Testis (tissue), 5 donors: ENCODE measurements at places on chromosomes 11 and 22. TPM values are rescaled to one million over a fixed set of nuclear protein-coding genes. Genes with fewer than 3 reads are reported as not detected.

DNA sequence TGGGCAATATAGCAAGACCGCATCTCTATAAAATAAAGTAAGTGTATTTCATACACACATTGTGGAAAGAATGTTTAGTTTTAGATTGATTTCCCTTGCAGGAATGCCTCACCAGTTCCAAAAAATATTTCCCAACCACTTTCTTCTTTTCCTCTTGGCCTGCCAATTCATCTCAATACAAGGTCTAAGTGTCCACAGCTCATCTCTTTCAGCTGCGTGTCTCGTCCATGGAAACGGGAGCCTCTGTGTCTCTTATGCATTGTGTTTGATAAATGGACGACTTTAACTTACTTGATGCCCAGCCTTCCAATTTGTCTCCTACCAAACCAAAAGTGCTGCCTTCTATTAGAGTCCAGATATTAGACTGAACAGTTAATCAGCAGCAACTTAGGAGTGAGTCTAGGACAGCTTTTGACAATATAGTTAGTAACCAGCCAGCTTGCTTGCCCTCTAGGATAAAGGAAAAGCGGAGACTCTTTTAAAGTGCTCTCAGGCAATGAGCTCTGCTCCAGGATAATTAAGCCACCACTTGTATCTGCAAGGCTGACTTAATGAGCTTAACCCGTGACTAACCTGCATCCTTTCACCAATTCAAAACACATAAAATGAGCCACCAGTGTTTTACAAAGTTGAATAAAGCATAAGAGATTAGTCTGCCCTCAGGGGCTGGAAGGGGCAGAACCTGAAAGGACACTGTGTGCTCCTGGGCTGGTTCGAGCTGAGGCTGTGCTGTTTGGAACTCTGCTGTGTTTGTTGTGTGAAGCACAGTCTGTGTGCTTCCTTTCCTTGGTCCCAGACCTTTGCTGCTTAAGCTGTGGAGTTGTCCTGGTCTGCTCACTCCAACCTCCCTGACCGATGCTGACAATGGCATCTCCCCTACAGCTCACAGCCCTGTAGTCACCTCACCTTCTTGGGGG lies 27.5 kb downstream of the FBXO7 start:
- H3K27me3 ChIP-seq, result no peaks in the 10 kb centered on the region
- no peak overlapping the region for H3K4me3 ChIP-seq
- no peaks in the 10 kb centered on the region for H3K36me3 ChIP-seq
- no peak overlapping the region for H3K27ac ChIP-seq

- H3K4me1 ChIP-seq, result no peaks in the 10 kb centered on the region
- DNase-seq, result no peak
- no peaks in the 10 kb centered on the region for H3K36me3 ChIP-seq
- H3K27ac ChIP-seq, result no peak overlapping the region
- no peak overlapping the region for H3K4me3 ChIP-seq
Observed at GRCh38 chr11:105524286-105524685, 85.6 kb upstream of the GRIA4 start.

DNA sequence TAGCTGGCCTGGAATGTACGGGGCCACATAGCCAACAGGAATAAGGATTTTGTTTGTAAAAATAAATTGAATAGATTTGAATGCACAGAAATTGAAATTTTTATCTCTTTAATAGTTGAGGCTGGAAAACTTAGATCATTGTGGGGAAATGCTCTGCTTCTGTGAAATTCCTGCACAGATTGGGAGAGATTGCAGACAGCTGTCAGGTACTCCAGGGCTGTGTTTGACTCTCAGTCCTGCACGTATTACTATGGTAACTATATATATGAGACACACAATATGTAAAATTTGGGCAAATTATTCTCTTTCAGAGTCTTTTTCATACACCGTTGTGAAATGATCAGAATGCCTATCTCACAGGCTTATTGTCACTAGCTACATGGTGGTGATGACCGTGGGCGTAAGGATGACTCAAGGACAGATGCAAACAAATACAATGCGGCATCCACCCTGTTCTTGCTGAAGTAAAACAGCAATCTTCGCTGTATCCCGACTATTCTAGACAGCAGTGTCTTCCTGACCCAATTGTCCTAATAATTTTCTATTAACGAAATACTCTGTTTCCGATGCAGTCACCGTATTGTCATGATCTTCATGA lies 79.4 kb downstream of the ZC3H12C start:
- no peak overlapping the region for H3K27ac ChIP-seq
- no peaks in the 10 kb centered on the region for H3K27me3 ChIP-seq
- DNase-seq, result no peak
- H3K36me3 ChIP-seq, result no peaks in the 10 kb centered on the region
- peaks cover 4% of the 10 kb centered on the region for H3K4me1 ChIP-seq
- no peak overlapping the region for H3K4me3 ChIP-seq

DNA sequence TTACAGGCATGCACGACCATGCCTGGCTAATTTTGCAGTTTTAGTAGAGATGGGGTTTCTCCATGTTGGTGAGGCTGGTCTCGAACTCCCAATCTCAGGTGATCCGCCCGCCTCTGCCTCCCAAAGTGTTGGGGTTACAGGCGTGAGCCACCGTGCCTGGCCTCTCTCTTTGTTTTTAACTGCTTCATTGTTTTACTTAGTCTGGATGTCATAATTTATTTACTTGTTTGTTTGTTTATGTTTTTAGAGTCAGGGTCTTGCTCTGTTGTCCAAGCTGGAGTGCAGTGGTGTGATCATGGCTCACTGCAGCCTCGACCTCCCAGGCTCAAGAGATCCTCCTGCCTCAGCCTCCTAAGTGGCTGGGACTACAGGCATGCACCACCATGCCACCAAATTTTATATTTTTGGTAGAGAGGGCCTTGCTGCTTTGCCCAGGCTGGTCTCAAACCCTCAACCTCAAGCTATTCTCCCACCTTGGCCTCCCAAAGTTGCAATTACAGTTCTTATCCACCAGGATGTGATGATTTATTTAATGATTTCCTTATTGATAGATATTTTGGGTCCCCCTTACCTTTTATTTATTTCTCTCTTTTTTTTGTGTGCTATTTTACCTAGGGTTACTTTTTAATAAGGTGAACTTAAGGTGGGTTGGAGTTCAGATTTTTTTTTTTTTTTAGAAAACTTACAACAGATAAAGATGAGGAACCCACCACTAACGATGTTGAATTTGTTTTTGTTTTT lies 52.6 kb upstream of the ADA2 start:
- no peak for DNase-seq
- H3K4me3 ChIP-seq, result no peak overlapping the region
- H3K27ac ChIP-seq, result no peak overlapping the region
- no peaks in the 10 kb centered on the region for H3K27me3 ChIP-seq
- no peaks in the 10 kb centered on the region for H3K4me1 ChIP-seq

GRCh38 chr11:1780700-1781592 lies 17.2 kb upstream of the CTSD start:
- no peak overlapping the region for H3K27ac ChIP-seq
- no peaks in the 10 kb centered on the region for H3K36me3 ChIP-seq
- H3K4me3 ChIP-seq, result no peak overlapping the region

The XRCC6 gene
- total RNA-seq, result 317 TPM
